Gastroesophageal sphincter (tissue), 4 donors: ENCODE measurements at places on chromosomes 2 and 18.

GRCh38 chr2:239070466-239070865, 222.6 kb downstream of the TWIST2 start:
- no peak for ATAC-seq

- peak; percentile 74 for ATAC-seq
Observed at GRCh38 chr2:23554054-23554697, 169.2 kb downstream of the KLHL29 start.

DNA sequence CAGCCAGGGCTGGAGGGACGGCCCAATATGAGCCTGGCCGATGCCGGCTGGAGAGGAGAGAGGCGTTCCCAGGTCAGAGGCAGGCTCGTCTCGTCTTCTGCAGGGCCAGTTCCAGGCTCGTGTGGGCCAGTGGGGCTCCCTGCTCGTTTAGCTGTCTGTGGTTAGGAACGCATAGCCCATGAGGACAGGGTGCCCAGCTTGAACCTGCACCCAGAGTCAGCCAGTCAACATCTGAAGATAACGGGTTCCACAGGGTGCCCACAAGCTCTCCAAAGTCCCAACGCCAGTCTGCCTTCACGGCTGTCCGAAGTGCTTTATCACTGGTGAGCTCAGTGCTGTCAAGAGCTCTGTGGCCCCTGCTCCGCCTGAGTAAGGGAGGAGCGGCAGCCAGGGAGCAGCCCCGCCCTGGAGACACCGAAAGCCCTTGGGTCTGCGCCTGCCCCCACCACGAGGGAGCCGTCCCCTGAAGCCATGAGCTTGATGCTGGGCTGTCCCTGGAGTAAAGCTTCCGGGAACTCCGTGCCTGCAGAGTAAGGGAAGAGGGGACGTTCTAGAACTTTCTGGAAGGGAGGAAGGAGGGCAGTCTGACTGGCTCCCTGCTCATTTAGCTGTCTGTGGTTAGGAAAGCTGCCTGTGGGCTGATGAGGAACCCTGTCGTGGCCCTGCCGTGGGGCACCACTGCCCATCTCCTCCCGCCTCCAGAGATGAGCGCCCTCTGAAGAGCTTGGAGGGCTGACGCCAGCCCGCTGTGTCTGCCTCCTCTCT, 2.7 kb upstream of the HSBP1L1 start:
- no peak for ATAC-seq

- no peak for ATAC-seq
Observed at GRCh38 chr2:186746584-186746983, 52.7 kb downstream of the FAM171B start.

- no peak for ATAC-seq
Observed at GRCh38 chr2:64867253-64867996, 121.8 kb upstream of the SLC1A4 start.

DNA sequence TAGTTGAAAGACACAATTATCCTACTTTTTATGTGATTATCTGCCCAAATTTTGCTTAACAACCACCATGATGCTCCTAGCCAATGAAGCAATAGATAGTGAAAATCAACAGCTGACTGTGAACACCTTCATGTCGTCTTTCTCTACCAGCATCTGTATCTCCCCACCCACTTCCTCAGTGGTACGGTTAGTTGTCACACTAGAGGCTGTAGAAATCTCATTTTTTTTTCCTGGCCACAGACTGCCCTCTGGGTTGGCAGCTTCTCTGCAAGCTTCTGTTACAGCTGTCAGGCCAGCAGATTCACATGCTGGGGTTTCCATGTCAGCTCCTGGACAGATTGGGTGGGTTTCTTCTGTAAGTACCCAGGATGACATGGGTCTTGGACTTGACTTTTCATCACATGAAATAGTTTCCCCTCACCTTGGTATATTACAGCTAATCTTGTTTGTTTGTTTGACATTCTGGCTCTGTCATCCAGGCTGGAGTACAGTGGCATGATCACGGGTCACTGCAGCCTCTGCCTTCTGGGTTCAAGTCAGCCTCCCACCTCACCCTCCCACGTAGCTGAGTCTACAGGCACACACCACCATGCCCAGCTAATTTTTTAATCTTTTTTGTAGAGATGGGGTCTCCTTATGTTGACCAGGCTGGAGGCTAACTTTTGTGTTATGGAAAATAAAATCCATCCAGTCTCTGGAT, 24.3 kb downstream of the STAT4 start:
- ATAC-seq = no peak

GRCh38 chr18:53375621-53376020, 848.8 kb downstream of the MBD2 start:
- no peak for ATAC-seq

- no peak for ATAC-seq
Observed at GRCh38 chr2:176407706-176408105, 138.5 kb downstream of the MTX2 start.

DNA sequence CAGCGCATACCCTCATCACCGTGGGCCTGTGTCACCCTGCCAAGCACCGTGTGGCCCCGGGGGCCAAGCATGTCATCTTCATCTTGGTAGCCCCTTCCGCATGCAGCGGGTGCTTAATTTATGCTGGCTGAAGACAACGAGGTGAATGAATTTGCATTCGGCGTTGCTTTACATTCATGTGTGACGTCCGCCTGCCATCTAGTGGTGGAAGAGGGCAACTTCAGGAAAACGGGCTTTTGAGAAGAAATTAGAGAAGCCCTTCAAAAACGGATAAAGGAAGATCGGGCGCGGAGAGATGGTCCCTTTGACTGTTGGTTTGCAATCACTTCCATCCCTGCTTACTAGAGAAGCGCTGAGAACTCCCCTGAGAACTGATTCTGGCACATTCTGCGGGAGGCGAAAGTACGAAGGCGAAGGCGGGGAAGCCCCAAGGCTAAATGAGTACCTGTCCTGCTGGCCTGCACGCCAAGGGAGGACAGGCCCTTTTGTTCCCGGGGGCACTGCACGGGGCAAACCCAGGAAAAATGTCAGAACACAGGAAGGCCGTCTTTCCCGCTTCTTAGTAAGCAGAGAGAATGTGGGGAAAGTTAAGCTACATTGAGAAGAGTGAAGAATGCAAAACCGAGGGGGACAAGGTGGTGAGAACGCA, 145.9 kb downstream of the ZNF516 start:
- no peak for ATAC-seq

DNA sequence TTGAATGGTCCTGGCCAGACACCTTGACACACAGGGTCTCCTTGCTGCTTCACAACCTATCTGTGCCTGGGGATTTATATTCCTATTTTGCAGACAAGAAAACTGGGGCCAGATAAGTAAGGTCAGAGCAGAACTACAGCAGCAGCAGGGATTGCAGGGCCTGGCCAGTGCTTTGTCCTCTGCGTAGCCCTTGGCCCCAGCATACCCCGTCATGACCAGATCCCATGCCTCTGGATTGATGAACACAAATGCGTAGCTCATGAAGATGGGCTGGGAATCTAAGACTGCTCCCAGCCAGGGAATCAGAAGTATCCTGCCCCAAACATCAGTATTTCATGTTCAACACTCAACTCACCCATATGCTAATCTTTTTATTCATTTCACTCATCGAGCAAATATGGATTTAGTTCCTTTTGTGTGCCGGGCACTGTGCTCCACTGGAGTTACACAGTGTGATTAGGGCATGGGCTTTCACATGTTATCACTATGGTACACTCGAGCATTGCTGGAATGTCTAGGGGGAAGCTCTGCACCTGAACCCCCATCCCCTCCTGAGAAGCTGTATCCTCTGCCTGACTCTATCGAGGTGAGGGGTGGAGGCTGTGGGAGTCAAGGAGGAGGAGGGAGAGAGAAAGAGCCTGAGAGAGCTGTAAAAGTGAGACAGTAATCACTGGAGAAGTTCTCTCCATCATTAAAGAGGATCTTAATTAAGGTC, 143.3 kb downstream of the CYP26B1 start:
- ATAC-seq = no peak

DNA sequence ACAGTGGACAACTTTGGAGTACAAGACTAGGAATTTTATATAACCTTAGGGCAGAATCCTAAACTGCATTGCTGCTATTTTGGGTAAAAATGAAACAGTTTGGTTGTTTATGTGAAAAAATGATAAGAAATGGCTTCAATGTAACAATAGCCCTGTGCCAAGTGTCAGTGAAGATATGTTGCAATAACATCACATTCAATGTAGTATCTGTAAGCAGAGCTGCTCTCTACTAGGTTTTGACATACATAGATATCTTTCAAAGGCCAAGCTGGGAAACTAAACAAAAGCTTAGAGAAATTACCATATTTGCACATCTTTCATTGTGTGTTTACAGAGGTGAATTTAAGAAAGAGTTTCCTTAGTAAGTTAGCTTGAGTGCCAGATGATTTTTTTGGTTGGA, 135.0 kb upstream of the DOK6 start:
- no peak for ATAC-seq

- ATAC-seq = no peak
Observed at GRCh38 chr2:47049502-47049901, 105.6 kb downstream of the STPG4 start.

DNA sequence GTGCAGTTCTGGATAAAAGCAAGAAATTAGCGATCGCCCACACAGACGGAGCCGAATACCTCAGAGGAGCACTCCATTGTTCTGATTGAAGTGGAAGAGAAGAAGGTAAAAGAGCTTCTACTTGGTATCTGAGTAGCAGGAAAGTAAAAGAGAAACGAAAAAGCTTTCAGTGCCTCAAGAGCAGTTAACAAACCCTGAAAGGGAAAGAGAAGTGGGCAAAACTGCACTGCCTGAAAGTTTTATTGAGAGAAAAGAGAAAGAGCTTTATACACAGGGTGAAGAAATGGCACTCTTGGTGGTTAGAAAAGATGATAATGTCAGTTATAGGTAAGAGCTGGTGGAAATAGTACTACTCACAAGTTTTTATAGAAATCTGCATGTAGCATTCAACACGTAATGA, 192.8 kb downstream of the CDCA7 start:
- no peak for ATAC-seq

- no peak for ATAC-seq
Observed at GRCh38 chr18:45974088-45974536, 7.0 kb upstream of the EPG5 start.

- no peak for ATAC-seq
Observed at GRCh38 chr18:74190086-74190485, 41.8 kb downstream of the TIMM21 start.

- no peak for ATAC-seq
Observed at GRCh38 chr2:152402780-152403759, 68.1 kb downstream of the FMNL2 start.

DNA sequence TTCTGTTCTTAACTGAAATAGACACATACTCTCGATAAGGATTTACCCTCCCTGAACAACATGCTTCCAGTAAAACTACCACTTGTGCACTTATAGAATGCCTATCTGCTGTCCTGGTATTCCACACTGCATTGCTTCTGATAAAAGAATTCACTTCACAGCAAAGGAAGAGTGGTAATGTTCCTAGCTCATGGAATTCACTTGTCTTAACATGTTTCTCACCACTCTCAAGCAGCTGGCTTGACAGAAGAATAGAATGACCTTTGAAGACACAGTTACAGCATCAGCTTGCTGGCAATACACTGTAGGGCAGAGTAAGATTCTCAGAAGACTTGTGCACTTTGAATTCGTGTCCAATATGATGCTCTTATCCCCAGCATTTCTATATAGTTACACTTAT, 524.1 kb upstream of the CNTNAP5 start:
- ATAC-seq = no peak

- ATAC-seq = peak; percentile 34
Observed at GRCh38 chr18:24726727-24727492, 266.5 kb downstream of the HRH4 start.
